Right lung (tissue), 10 donors: ENCODE measurements at places on chromosomes 4 and X. TPM values are rescaled to one million over a fixed set of nuclear protein-coding genes. Genes with fewer than 3 reads are reported as not detected.
A peak's percentile ranks its signal among the peaks of the same experiment; 100 is the strongest.

DNA sequence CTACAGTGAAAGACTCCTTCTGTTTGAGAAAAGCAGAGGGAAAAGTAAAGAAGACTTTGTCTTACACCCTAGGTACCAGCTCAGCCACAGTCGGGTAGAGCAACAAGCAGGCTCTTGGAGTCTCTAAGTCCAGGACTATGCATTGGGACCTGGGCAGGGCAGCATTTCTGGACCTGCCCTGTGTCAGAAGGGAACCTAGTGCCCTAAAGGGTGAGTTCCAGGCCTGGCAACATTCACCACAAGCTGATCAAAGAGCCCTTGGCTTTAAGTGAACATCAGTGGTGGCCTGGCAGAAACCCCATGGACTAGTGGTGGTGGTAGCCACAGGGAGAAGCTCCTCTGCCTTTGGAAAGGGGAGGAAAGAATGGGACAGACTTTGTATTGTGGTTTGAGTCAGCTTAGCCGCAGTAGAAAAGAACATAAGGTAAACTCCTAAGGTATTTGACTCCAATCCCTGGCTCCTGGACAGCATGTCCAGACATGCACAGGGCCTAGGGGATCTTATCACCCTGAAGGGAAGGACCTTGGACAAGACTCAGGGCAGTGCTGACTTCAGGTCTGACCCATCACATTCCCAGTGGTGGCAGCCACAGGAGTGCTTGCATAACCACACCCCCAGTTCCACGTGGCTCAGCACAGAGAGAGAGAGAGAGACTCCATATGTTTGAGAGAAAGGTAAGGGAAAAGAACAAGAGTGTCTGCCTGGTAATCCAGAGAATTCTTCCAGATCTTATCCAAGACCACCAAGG lies 32.6 kb downstream of the CCDC158 start:
- no peak for DNase-seq

DNA sequence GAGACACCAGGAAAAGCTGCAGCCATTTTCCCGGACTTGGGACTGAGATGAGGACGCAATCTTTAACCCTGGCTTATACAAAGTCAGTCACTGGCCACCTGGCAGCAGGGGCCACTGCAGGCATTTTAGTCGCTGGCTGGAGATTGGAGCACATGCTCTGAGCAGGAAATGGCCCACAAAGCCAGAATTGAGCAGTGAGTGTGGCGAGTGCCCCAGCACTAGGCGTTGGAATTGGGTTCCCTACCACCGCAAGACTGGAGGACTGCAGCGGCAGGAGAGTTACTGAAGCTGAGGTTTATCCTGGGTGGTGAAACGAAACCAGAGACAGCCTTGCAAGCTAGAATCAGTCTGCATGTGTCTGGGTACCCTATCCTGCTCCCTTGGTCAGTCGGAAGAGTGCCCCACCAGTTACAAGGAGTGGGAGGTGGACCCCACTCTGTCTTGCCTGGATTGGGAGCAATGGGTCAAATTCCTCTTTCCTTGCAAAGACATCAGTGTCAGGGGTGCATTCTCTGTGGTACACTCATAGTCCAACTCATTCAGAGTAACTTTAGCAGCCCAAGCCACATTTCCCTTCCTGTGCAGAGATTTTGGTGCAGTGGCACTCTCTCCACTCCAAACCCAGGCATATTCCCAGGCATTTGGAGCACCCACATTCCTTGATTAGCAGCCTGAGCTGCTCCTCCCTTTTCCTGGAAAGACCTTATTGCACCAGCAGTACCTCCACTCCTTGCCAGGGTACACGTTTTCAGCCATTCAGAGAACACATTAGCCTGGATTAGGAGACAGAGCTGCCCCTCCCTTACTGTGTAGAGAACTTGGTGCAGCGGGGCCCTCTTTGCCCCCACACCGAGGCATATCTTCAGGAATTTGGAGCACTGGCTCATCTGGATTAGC lies 36.7 kb upstream of the PLK4 start:
- DNase-seq = no peak

DNA sequence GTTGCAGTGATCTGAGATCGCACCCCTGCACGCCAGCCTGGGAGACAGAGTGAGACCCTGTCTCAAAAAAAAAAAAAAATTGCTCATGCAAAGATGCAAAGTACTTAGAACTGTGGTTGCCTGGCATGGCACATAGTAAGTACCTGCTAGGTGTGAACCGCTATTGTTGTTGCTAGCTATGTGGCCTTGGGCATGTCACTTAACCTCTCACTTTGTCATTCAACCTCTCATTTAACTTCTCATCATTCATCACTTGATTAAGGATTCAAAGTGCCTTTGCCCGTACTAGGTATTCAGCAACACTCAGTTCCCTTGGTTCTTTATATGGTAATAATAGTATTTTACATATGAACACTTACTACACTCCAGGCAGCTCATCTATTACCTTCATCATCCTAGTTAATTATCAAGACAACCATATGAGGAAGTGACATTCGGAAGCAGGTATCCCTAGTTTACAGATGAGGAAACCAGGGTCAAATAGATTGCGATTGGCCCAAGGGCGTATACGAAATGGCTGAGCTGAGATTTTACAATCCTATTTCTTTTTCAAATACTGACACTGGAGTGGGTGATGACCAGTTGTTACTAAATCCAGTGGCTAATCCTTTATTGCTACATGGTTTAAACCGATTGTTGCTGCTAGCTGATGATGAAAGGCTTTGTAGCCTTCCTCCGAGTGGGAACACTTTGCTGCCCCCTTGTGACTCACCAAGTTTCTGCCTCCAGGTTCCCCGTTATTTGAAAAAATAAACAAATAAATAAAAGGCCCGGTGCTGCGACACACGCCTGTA lies 28.8 kb upstream of the SOWAHD start:
- DNase-seq = peak; percentile 37

GRCh38 chr4:165692082-165692481 lies 181.0 kb upstream of the TLL1 start:
- DNase-seq = no peak

DNA sequence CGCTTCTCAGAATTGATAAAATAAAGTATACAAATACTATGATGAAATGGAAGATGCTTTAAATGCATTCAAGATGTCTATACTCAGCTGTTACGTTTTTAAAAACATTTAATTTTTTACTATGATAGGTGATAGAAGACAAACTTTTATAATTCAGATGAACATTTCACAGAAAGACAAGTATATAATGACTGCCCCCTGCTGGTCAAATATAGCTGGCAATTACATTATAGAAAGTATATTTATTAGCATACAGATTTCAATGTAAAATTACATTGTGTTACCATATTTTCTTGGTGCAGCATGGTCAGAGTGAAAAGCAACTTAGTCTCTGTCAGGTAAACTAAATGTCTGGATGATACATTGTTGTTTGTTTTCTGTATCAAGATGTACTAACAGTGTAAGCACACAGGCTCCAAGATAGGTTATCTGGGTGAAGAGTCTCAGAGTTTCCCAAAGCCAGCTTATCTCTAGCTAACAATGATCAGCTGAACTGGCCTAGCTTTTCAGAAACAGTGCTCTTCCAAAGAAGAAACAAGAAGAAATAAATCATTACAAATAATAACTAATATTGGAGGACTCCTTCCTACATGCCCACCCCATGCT lies 54.1 kb downstream of the SRPX start:
- no peak for DNase-seq

GRCh38 chr4:93437991-93438390 lies 390.6 kb upstream of the ATOH1 start:
- no peak for DNase-seq

DNA sequence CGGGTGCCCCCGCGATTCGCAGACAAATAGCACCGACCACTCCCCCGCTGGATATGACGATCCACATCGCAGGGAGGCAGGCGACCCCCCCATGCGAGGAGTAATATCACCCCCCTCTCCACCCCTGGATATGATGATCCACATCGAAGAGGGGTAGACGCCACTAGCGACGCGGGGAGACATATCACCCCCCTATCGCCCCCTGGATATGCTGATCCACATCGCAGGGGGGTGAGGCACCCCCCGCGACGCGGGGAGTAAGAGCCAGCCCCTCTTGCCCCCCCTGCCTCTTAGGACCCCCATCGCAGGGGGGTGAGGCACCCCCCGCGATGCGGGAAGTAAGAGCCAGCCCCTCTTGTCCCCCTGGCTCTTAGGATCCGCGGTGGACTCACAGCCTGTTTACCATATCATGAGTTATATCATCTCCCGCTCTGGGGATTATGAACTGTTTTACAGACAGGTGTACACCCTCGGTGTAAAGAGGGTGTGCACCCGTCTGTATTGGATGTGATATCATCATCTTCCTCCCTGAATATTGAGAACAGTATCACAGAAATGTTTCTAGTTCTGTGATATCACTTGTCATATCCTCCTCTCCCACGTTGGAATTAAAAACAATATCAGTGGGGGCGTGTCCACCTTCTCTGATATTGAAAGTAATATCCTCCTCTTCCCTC lies 22.7 kb upstream of the DRD5 start:
- DNase-seq = no peak

DNA sequence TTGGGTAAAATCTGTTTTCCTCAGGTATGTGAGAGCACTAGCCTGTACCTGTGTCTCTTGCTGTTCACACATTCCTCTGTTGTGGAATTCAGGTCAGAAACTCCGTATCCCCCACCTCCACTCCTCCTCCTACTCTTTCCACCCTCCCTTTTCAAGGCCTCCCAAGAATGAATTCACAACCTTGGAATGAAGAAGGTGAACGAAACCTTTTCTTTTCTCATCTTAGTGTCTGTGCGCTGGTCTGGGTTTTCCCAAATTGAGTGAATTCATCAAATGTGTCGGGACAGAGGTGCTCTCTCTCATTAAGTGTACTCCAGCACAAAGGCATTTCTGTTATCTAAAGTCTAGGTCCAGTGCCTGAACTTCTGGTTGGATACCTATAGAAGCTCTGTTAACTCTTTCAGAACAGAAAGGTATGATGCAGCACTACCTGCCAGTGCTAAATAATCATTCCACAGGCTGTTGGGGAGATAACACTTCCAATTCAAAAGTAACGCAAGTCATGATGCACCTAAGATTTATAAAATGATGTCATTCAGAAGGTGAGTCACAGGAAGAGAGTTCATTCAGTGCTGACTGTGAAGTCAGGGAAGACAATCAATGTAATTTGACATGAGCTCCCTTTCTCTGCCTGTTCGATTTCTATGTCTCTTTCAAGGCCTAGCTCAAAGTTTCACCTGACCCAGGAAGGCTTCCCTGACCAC lies 41.9 kb downstream of the COL4A6 start:
- no peak for DNase-seq

DNA sequence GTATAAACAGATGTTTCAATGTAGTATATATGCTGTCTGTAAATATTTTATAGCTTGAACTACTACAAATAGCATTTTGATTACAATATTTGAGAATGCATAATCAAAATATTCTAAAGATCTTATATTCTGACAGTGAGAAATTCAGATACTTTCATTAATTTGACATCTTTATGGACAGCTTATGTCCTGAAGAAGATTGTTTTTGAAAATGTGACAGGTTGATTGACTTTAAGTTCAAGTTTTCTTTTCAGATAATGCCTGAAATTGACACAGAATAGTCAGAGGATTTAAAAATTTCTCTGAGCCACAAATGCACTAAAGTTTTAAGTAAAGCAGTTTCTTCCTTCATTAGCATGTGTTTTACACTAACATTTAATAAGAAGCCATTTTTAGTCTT lies 799.8 kb downstream of the CCSER1 start:
- DNase-seq = no peak

Gene COL4A6
- 10.5 TPM for polyA plus RNA-seq

Gene CFP
- 5.0 TPM for polyA plus RNA-seq

Gene ETDB
- 0.50 TPM for polyA plus RNA-seq

Gene KLB
- polyA plus RNA-seq = 0.32 TPM

Gene ASMT
- 0.44 TPM for polyA plus RNA-seq
